Mesothelial cell of epicardium (in vitro differentiated cells): ENCODE measurements at places on chromosomes 6 and 20.

DNA sequence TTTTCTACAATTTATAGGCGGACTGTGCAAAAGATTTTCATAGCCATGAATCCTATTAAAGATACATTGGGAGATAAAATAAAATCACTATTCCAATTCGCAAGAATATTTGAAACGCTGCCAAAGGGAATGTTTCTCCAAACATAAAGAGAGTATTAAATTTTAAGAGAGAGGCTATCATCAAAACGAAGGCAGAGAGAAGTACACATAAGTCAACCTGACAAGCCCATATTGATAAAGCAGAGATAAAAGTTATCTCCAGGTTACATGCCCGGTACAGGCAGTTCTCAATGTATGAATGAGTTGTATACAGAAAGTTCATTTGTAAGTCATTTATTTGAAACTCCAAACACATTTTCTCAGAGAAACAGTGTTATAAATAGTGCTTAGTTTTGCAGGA, 193.1 kb downstream of the ATXN1 start:
- no peak for DNase-seq

GRCh38 chr6:95517568-95517967, 59.8 kb upstream of the MANEA start:
- no peak for DNase-seq

DNA sequence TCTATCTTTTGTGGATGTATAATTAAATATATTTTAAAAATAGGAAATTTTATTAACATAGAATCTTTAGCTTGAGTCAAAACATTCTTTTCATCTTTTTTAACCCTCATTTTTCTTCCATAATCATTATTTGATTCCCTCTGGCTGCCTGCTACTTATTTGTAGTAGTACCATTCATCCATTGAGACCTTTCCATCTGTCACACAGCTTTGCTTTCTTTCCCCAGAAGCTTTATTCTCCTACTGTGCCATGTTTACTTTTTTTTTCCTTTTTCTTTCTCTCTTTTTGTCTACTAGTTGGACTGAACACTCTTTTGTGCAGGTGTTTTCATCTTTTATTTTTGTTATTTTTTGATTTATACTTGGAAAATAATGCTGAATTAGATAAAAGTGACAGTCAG, 522.6 kb upstream of the MMS22L start:
- DNase-seq, result no peak

DNA sequence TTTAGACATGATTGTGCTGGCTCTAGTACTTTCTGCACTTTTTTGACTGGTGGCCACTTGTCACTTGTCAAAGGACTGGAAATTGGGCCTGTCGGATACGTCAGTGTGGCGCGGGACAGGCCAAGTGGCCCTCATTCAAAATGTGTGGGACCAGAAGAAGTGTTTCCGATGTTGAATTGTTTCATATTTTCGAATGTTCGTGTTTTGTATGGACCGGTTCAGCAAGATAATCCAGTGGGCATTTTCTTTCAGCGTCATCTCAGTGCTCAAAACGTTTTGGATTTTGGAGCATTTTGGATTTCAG, 3.5 kb downstream of the KIF25 start:
- no peak for DNase-seq

GRCh38 chr20:47740121-47740861, 45.0 kb downstream of the SULF2 start:
- no peak for DNase-seq

DNA sequence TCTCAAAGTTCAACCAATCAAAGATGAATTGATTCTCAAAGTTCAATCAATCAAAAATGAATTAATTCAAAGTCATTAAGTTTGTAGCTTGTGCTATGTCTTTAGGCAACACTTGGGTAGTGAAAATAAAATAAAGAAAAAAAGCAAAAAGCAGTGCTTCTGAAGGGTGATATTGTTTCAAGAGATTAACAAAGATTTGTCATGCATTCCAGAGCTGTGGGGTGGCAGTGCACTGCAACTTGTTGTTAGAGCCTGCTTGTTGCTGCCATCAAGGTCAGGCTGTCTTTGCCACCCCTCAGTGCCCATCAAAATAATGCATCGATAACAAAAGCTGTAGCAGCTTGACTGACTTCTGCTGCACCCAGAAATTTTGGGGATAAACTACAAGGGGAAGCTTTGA, 128.6 kb downstream of the RNF144B start:
- no peak for DNase-seq

DNA sequence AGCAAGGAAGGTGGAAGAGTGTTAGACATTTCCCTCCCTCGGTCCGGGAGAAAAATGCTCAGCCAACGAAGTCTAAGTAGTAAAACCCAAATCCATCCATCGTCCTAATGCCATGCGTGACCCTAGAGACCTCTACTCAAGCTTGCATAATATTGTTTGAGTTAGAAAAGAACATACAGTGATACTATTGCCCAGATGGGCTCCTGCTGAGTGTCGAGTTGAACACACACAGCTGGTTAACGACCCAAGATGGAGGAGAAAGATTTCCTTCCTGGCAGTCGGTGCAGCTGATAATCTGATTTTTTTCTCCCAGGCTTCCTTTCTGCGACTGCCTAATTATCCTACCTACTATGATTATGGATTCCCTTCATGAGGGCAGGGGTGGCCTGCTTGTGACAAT, 164.4 kb upstream of the KCNG1 start:
- DNase-seq, result no peak

GRCh38 chr6:7155871-7156579, 48.3 kb downstream of the RREB1 start:
- DNase-seq, result no peak

DNA sequence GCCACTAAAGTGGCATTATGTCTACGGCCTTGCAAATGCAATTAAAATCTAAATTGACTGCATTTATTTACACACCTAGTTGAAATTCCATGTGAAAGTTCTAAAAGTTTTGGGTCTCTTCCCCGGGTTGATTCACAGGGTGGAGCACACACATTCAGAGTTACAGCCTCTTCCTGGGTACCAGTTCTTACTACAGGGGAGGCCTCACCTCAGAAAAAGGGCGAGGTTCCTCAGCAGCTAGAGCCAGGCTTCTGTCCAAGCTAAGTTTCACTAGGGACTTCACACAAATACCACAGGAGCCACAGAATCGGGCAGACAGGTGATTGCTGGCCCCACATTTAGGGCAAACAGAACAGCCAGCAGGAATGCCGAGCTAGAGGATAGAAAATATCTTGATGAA, 52.7 kb downstream of the DZANK1 start:
- no peak for DNase-seq

- no peak for DNase-seq
Measured at GRCh38 chr6:7646394-7646793, 56.4 kb downstream of the SNRNP48 start.

DNA sequence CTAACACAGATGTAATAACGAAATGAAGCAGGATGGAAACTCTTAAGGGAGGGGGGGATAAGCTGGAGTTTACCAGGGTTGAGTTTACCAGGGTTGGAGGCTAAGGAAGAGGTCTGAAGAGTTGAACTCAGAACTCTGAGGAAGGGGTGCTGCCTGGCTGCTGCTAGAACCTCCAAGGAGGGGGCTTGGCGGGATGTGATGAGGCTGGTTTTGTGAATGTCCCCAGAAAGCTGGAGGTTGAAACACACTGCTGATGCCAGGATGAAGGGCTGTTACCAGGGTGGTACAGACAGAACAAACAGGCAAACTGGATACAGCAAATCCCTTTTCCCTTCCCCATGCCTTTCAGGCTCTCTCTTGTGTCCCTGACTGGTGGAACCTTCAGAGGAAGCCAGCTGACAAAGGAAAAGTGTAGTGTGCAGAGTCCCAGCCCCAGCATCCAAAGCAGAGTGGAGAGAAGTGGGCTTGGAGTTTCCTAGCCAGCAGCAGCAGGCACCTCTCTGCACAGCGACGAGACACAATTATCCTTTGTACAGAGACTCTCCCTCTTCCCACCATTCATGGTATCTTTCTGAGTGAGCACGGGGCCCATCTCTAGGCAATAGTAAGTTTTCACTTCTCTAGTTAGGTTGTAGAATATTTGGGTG, 23.7 kb downstream of the UBE2V1 start:
- DNase-seq, result no peak

GRCh38 chr6:166708460-166708859, 81.4 kb upstream of the RPS6KA2 start:
- no peak for DNase-seq

GRCh38 chr20:33676121-33676520, 1.9 kb upstream of the NECAB3 start:
- no peak for DNase-seq

GRCh38 chr6:72621291-72622093, at the start of gene KCNQ5:
Gene KCNQ5 (plus strand): TSS chr6:72622064.
- no peak for DNase-seq

- no peak for DNase-seq
Measured at GRCh38 chr6:34512738-34513115, 43.4 kb downstream of the SPDEF start.

- DNase-seq, result no peak
Measured at GRCh38 chr6:47134476-47135189, 92.5 kb upstream of the ADGRF1 start.

DNA sequence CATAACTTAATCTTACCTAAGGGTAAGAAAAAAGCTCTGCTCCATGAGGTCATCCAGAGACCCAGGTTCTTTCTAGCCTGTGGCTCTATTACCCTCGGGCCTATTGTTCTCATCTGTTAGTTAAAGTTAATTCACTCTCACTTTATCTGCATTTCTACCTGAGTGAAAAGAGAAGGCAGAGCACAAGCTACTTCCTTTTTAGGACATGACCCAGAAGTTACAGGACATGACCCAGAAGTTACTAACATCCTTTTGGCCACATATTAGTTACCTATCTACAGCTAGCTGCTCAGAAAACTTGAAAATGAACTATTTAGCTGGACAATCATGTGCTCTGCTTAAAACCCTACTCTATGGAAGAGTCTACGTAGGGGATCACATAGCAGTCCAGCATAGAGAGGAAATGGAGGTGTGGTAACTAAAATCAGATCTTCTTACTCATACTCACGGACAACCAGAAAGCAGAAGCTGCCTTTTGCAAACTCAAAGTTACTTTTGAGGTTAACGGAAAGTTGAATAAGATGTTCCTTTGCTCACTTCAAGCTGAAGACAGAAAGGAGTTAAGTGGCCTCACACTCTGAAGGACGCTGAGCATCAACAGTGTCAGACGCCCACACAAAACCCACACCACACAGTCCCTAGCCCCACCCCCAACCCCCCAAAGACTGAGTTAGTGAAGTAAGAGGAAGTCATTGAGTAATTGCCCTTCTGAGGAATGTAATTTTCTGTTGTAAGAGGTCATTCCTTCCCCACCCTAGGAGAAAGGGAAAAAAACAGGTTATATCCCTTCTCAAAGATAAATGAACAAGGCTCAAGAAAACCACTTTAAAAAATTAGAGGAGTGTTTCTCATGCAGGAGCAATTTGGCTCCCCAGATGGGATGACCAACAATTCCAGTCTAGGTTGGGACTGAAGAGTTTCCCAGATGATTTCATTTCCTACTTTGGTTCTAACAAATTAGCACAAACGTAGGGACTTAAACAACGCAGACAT, 45.9 kb upstream of the TAB2 start:
- no peak for DNase-seq

DNA sequence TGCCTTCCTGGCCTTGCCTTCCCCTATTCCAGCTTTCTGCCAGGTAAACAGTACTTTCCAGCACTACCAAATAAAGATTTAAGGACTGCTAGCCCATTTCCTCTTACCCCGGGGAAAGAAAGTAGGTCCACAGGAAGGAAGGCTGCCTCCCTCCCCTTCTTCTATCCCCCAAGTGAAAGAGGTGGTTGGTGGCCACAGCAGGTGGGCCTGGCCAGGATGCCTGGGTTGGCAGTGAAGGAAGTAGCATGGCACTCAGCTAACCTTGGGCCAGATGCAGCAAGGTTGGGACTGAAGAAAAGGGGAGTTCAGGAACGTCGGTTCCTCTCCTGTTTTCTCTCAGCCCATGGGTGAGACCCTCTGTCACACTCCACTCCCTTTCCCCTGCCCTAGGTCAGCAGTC, 8.9 kb downstream of the NFKBIL1 start:
- DNase-seq, result no peak

- no peak for DNase-seq
Measured at GRCh38 chr6:85347812-85348211, 102.1 kb upstream of the NT5E start.

- no peak for DNase-seq
Measured at GRCh38 chr6:159086033-159086618, 41.3 kb upstream of the TAGAP start.
